ENCODE measurements at places on chromosomes 5 and 9. TPM values are rescaled to one million over a fixed set of nuclear protein-coding genes. Genes with fewer than 3 reads are reported as not detected.

Gene DND1
- 0.15 TPM for total RNA-seq

Gene CCDC183
- total RNA-seq = not detected

Gene CARTPT
- not detected for total RNA-seq

Gene FGF1
- total RNA-seq = 2.2 TPM

Gene TTC39B
- total RNA-seq = 7.9 TPM

Gene ADAMTS19
- total RNA-seq = under 0.01 TPM

All from bronchus fibroblast of lung (primary cell).